ENCODE measurements at places on chromosomes 5 and 9.

GRCh38 chr5:53884417-53884816, 324.0 kb downstream of the NDUFS4 start:
- DNase-seq: no peak

DNA sequence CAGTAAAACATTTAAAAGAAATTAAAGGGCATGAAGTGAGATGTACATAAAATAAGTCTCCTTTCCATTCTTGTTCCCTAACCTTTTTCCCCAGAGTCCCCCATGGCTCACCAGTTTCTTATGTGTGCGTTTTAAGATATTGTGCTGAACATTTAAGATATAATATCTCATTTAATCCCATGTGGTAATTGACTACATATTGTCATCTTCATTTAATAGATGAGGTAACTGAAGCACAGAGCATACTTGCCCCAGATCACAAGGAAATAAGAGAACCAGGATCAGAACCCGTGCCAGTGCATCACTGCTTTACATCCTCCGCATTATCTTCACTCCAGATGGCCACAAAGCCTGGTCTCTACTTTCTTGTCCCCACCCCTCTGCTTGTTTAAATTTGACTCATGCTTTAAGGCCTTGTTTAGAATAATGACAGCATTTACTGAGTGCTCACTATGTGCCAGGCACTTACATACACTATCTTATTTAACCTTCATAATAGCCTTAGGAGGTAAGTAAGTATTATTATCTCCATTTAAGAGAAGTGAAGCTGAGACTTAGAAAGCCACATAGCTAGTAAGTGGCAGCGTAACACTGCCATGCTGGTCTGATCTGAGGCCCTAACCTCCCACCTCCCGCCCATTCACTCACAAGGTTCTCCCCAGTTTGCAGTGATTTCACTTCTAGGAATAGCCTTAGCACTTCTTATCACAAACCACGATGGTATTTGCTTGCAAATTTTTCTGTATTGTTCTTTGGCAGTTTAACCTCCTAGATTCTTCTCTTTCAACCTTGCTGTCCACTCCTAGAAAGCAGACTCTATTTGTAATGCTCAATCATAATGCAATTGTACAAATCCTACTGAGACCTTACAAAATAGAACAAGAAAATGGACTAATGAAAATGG, 78.4 kb upstream of the IL6ST start:
- no peak for DNase-seq

- DNase-seq: peak; percentile 13
Observed at GRCh38 chr9:76441551-76442322, 17.2 kb upstream of the GCNT1 start.

DNA sequence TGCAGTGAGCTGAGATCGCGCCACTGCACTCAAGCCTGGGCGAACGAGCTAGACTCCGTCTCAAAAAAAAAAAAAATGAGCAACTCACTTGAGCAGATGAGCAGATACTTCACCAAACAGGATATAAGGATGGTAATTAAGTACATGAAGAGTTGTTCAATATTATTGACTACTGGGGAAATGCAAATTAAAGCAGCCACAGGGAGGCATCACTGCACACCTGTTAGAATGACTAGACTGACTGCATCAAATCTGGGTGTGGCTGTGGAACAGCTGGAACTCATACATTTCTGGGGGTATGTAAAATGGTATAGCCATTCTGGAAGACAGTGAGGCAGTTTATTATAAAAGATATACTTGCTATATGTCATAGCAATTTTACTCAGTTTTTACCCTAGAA, 93.0 kb downstream of the WNK2 start:
- no peak for DNase-seq

- no peak for DNase-seq
Observed at GRCh38 chr5:32505756-32506155, 61.2 kb upstream of the ZFR start.

DNA sequence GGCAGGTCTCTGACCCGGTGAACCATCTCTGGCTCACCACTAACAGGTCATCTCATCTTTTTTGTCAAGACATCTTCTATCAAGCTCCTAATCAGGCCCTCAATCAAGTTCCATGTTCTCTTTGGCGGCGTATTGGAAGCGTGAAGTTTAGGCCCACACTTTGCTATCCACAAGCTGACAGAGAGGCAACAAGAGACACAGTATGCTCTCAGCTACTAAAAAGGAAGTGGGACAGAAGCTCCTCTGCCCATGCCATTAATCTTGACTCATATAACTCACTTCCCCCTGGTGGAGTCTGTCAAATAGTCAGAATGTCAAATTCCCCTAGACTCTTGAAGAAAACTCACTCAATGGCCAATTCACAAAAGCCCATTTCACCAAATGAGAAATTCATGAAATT, 77.6 kb upstream of the TMC1 start:
- DNase-seq: peak; percentile 28

- DNase-seq: no peak
Observed at GRCh38 chr9:112559629-112560413, 73.2 kb downstream of the KIAA1958 start.

- DNase-seq: no peak
Observed at GRCh38 chr5:146765089-146765832, 113.3 kb downstream of the PPP2R2B start.

DNA sequence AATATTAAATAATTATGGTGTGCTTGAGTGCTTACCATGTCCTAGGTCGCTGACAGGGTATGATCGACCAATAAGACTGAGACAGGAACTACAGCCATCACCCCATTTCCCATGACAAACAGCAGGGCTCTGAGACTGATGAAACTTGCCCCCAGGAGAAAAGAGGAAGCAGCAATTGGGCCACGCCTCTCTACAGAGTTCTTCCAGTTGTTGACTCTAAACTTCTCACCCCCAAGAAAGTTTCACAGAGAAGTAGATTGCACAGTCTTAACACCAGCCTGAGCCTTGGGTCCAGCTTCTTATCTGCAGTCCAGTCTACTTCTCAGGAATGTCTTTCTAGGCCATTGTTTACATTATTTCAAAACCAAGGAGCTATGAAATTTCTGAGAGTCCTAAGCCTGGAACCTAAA, 182.2 kb upstream of the ANKRD55 start:
- DNase-seq: peak; percentile 7

DNA sequence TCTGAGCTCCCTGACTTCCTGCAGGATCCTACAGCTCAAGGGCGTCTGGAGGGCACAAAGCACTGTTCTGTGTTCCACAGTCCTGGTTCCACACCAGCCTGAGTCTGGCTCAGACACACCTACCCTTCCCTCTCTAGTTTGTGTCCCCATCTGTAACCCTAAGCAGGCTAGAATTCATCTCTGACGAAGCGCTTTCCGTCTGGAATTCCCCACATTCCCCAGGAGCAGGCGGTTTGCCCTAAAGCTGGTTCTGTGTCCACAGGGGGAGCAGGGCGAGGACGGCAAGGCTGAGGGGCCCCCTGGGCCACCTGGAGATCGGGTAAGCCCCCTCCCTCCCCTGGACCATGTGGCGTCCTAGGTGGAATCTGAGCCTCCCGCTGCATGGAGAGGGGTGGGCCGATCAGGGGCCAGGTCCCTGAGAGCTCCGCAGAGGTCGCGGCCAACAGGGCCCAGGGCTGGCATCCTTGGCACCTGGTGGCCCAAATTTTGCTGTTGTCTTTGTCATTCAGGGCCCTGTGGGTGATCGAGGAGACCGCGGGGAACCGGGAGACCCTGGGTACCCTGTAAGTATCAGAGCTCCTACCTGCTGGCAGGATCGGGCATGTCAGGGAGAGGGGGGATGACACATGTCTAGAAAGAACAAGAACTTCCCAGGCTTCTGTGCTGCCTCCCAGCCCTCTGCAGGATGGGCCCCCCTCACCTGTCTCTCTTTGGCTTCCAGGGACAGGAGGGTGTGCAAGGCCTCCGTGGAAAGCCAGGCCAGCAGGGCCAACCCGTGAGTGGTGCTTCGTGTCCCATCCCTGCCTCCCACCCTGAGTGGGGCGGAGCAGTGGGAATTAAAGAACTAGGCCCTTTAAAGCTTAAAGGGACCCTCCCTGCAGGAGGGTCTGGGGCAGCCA, 34.5 kb upstream of the ORM1 start:
- no peak for DNase-seq

DNA sequence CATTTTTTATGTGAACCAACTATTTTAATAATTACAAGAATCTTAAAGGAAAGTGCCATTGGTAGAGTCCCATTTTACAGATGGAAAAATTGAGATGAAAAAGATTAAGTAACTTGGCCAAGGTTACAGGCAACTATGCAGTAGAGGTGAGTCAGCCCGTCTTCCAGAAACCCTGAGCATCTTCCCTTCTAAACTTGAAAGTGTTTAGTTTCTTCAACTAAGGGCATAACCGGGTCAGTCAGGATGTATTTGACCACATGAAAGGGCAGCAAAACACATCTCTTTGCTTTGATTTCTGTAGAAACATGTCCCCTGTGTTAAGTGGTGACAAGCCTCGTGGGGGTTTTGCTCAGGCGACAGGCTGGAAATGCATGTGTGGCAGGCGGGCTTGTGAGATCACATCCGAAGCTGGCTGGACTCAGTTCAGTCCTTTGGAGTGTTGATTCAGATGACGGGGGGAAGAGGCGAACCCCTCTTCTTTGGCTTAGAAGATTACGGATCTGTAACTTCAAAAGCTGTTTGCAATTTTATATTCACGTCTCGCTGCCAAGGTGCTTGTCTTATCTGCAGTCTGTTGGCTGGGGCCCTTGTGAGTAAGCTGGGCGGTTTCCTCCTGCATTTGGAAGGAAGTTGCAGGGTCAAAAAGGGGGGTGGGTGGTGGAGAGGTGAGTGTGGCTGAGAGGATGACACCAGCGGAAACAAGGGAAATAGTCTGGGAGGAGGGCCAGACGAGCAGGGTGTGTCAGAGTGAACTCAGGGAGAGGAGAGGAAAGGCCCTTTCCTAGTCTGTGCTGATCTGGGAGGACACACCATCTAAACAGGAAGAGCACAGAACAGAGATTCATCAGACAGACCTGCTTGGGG, 78.9 kb upstream of the RPS23 start:
- DNase-seq: peak; percentile 82

DNA sequence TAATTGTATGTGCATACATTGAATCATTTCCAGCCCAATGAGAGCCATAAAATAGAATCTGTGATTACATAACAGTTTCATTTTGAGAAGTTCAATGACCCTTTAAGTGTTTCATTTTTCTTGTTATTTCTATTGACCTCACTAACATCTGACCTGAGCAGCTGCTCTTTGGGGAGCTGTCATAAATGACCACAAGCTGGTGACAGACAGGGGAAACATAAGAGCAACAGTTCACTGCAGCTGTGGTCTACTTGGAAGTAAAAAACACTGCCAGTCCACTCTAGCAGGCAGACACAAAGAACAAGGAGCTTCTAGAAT, 265.4 kb downstream of the DTWD2 start:
- no peak for DNase-seq

DNA sequence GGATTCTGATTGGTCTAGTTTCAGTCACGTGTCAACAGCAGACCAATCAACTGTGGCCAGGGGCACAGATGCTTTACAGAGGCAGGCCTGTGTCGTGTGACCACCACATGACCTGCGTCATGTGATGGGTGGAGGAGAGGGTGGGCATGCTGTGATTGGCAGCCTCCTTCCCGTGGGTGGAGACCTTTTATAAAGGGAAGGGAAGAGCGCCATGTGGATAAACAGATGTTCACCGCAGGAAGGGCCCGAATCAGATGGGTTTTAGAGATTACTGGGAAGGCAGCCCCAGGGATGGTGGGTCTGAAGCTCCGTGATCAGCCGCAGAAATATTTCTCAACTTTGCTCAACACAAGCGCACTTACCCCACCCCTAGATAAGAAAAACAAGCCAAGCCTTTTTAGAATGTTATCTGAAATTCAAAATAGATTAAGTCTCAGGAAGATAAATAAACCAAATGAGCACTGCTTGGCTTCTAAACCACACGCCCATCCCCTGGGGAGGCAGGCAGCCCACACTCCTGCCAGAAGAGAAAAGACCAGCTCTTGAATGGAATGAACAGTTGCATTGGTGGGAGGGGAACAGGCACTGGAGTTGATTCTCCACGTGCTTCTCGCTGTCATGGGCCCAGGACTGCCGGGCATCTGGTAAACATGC, 43.6 kb downstream of the ROPN1L start:
- DNase-seq: no peak

DNA sequence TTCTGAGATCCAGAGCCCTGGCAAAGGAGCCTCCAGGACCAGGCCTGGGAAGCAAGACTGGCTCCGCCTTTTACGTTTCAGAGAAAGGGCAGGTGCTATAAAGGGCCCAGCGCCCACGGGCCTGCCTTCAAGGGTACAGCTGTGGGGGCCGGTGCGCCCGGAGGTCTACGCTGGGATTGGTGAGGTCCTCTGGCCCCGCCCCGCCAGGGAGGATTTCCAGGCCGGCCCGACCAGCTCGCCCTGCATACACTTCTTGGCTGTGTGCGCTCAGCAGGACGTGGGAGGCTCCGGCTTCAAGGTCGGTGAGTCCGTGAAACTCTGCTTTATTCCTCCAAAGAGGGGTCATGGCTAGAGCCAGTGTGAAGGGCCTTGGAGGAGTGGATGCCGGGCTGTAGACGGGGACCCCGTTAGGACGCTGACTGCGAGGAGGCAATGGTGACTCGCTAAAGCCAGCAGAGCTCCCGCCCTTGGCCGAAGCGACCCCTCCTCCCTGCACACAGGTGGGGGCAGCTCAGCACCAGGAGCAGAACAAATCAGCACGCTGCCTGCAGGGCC, at the start of gene CKMT2:
CKMT2 (plus strand) TSS at position 243 of the 555 bp plus-strand sequence. CDS start 17,811 bp downstream, outside the sequence.
- DNase-seq: no peak

DNA sequence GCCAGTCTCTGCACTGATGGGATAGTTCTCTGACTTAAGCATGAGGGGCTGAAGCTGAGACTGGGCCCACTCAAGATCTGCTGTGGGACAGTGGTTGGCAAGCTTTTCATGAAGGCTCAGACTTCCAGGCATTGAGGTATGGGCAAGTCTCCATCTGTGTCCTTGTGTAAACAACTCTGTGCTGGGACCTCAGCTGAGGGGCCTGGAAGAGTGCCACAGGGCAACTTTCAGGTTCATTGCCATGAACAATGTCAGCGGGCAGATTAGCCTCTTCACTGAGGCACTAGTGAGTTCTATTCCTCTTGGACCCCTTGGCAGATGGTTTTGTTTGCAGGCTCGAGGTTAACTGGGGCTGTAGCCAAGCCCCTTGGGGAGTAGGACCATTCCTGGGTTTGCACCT, 127.1 kb downstream of the MRPS30 start:
- no peak for DNase-seq

GRCh38 chr9:131179561-131180219, 54.3 kb downstream of the NUP214 start:
- DNase-seq: no peak

GRCh38 chr9:131530546-131530919, 530 bp downstream of the UCK1 start:
- DNase-seq: no peak

DNA sequence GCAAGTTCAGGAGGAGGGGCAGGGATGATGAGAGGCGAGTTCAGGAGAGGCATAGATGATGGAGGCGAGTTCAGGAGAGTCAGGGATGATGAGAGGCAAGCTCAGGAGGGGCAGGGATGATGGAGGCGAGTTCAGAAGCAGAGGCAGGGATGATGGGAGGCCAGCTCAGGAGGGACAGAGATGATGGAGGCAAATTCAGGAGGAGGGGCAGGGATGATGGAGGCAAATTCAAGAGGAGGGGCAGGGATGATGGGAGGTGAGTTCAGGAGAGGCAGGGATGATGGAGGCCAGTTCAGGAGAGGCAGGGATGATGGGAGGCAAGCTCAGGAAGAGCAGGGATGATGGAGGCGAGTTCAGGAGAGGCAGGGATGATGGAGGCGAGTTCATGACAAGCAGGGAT, 17.8 kb upstream of the SPOCK1 start:
- no peak for DNase-seq
